ENCODE measurements at places on chromosomes 1 and 21.

GRCh38 chr1:37323486-37324377, 150.6 kb upstream of the ZC3H12A start:
- DNase-seq: peak; percentile 22

DNA sequence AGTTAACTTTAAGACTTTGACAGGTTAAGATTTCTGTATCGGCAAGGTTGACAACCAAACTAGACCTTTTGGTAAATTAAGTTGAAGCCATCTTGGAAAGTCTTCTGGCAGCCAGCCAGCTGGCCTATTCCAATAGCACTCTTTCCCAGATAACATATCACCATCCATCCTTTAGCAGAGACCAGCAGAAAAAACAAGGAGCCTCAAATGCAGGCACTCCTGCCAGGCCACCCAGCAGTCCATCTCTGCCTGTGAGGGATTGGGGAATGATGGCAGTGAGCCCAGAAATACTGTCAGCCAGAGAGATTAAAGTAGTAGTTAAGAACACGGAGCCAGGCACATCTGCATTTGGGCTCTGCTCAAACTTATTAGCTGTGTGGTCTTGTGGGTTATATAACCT, 19.4 kb downstream of the ZBTB40 start:
- DNase-seq: no peak

- no peak for DNase-seq
These were observed 34.4 kb downstream of the MAP3K21 start for GRCh38 chr1:233361876-233362275.

DNA sequence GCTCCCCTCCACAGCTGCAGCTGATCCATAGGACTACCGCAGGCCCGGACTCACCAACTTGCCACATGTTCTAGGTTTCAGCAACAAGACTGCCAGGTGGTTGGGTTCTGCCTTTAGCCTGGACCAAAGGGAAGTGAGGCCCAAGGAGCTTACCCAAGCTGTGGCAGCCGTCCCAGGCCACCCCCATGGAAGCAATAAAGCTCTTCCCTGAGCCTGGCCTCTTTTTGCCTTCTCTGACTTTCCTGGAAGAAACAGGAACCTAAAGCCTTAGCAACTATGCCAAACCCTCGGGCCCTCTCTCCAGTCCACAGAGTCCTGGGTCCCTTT, 2.7 kb upstream of the ARTN start:
- DNase-seq: no peak

DNA sequence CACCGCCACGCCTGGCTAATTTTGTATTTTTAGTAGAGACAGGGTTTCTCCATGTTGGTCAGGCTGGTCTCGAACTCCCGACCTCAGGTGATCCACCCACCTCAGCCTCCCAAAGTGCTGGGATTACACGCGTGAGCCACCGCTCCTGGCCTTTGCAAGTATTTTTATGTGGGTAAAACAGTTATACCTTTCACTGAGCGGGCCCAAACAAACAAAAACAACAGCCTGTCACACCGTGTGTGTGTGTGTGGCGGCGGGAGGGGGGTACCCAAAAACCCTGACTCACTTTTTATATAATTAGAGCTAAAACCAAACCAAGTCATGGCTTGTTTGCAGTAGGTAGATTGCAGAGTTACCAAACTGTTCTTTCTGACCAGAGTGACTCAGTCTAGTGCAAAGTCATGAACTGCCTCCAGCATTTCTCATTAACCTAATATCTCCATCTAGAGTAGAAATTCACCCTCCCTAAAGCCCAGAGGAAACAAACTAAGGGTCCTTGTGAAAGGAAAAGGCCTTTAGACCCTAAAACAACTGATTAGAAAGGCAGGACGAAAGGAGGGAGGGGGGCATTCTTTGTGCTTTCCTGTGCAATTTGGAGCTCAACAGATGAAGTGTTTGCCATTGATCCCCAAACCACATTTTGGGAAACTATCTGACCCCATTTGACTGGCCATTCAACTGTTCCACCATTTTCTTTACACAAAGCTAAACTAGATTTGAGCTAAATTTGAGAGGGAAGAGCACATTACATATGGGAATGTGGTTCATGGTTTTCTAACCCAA, 181.0 kb downstream of the DHRS3 start:
- no peak for DNase-seq

DNA sequence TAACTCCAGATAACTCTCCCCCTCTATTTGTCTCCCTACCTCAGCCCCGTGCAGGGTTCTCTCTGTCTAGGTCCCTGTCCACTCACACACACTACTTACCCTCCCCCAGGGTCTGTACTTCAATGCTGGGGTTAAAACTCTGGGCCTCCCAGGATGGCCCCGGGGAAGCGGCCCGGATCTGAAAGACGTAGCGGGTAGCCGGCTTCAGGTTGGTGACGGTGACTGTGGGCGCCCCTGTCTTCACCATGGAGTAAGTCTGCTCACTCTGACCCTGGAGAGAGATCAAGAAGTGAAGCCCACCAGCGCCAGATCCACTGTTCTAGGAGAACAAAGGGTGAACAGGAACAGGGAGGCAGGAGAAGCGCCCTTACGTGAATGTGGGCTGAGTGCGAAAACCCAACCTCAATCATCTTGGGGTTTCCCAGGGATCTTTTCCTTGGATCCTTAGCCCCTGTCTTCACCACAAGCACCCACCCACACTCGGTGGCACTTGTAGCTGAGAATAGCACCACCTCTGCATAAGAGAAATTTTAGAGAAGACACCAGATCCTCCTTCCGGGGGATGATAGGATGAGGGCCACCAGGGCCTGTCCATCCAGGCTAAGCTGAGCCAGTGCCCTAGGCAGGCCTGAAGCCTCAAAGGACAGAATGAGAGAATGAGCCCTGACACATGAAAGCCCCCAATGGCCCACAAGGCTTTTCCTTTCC, 33.5 kb downstream of the EPHA10 start:
- no peak for DNase-seq

DNA sequence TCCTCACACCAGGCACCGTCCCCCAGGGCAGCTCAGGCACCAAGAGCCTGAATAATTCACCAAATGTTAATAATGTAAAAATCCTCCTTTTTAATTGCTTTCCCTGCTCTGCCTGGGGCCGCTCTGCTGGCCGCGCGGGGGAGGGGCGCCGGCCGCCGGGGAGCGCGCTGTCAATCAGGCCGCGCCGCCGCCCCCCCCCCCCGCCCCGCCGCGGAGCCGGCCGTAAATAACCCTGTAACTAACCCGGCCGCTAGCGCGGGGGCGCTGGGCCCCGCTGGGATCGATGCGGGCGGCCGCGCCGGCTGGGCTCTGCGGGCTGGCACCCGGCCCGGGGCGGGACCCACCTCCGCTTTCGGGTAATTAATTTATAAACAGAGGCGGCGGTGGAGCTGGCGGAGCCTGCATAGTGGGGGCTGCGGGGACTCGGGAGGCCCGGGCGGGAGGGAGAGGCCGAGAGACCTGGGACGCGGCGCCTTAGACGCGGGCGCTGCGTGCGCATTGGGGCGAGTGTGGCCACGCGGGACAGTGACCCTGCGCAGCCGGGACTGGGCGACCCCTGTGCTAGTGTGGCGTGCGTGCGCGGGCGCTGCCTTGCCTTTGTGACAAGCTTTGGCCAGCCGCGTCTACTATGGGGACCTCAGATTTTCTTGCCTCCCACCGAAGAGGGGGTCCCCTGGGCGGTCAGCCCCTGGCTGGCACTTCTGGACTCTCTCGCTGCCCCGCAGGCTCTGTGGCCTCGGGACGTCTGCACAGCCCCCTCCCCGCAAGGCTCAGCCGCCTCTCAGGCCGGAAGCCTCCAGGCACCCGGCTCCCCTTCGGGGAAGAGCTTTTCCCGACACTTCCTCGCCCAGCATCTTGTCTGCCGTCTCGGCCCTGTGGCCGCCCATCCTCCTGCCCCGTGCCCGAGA, 16.6 kb downstream of the SAMD11 start:
- no peak for DNase-seq

- DNase-seq: no peak
These were observed 33.2 kb downstream of the RGS13 start for GRCh38 chr1:192669174-192669573.

All from KG1 (cell line).